ENCODE measurements at places on chromosomes 12 and 14. TPM values are rescaled to one million over a fixed set of nuclear protein-coding genes. Genes with fewer than 3 reads are reported as not detected.

PRH2 gene
- 0.29 TPM for polyA plus RNA-seq

MON2 gene
- 59.9 TPM for polyA plus RNA-seq

DNA sequence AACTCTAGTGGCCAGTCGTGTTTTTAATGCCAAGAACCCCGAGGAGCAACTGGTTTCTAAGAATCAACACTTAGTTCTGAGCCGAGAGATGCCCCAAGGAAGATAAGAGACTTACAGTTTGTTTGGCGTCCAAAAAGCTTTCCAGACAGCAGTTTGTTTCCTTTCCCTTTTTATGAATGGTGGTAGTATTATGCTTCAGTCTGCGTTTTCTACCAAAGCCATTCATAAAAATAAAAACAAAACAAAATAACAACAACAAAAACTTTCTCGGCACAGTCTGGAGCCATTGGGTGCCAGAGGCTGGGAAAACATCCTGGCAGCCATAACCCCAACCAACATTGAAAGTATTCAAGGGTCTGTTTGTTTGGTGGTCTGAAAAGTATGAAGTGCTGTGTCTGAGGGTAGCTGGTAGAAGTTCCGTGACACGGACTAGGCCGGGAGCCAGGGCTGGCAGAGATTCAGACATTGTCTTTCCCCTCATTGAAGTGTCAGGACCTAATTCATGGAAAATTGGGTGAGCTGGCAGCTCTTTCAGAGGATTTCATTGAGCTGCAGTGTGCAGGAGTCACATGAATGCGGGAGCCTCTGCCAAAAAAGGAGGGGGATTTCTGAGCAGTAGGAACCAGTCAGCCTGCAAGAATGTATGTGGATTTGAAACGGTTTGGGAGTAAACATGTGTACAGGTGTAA lies 124.2 kb downstream of the HMGA2 start:
- no peak for DNase-seq

DNA sequence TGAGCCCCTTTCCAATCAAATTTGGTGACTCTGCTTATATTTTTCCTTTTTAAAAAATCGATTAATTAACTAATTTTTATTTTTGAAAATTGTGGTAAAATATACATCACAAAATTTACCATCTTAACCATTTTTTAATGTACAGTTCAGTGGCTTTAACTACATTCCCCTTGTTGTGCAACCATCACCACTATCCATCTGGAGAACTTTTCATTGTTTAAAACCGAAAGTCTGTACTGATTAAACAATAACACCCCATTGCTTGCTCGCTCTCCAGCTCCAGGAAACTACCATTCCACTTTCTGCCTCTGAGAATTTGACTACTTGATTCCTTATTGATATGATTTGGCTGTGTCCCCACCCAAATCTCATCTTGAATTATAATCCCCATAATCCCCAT lies 283.4 kb downstream of the C12orf75 start:
- DNase-seq, result no peak

DNA sequence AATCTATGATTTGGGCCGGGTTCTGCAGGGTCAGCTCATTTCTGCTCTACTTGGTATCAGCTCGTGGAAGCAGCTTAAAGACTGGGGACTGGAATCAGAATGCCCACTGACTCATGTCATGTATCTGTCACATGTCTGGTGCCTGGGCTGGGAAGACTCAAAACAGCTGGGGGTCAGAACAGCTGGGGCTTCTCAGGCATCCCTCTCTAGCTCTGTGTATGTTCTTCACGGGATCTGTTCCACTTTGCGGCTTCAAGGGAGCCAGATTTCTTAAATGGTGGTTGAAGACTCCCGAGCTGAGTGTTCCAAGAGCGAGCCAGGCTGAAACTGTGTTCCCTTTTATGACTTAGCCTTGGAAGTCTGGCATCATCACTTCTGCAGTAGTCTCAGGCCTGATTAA lies 11.9 kb downstream of the AEBP2 start:
- DNase-seq, result no peak

GRCh38 chr12:59119676-59120075 lies 199.4 kb upstream of the LRIG3 start:
- DNase-seq, result no peak

GRCh38 chr12:15538881-15539280 lies 216.6 kb downstream of the PTPRO start:
- DNase-seq, result no peak

DNA sequence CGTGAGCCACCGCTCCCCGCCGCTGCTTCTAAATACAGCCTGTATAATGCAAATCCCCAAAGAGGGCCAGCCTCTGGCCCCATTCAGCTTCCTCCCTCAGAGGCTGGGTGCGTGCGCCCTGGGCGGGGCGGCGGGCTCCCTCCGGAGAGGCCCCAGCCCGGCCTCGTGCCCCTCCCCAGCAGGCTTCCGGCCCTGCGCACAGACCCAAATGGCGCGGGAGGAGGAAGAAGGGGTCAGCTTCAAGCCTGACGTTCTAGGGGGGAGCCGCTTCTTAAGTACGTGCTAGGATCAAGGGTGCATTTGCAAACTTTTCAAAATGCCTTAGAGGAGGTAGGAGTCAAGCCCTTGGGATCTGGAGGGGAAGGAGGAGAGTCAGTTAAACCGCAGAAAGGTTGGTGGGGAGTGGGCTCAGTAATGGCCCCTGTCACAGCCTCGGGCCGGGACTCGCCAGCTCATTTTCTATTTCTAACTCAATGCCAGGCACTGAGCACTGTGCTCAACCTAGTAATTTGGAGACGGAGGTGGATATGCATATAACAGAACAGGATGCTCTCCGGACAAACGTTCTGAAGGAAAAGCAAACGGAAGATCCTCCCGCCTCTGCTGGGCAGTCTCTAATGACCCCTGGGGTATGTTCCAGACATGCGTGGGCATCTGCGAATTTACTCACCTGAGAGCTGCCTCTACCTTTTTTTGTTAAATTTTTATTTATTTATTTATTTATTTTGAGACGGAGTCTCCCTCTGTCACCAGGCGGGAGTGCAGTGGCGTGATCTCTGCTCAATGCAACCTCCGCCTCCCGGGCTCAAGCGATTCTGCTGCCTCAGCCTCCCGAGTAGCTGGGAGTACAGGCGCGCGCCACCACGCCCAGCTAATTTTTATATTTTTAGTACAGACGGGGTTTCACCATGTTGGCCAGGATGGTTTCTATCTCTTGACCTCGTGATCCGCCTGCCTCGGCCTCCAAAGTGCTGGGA lies 32.3 kb downstream of the NINJ2 start:
- DNase-seq, result no peak

DNA sequence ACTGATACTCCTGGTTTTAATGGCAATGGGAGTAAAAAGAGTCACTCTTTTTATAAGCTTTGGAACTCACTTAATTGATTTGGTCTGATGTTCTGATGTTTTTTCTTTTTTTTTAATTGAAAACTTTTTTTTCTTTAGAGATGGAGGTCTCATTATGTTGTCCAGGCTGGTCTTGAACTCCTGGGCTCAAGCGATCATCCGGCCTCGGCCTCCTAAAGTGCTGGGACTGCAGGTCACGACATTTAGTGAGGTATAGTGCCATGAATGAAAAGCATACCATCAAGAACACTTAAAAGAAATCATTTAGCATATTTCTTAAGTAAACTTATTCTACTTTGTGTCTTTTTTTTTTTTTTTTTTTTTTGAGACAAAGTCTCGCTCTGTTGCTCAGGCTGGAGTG lies 12.7 kb upstream of the EID3 start:
- DNase-seq, result no peak

RIC8B gene
- polyA plus RNA-seq, result 29.3 TPM

DNA sequence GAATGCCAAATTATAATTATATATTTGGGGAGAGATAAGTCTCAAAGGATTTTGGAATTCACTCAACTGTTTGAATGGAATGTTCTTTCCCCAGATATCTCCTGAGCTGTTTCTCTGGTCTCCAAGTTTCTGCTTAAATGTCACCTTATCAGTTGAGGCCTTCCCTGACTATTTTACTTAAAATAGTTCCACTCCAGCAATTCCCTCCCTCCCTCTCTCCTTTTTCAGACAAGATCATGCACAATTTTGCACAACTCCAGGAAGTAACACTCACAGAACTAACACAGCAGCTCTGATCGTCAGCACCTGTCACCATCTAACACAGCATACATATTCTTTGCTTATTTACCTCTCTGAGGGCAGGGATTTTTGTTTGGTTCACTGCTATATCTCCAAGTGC lies 12.5 kb downstream of the BTG1 start:
- DNase-seq, result no peak

GRCh38 chr12:40192704-40193255 lies 32.0 kb upstream of the LRRK2 start:
- no peak for DNase-seq

GRCh38 chr12:1857821-1858220 lies 37.5 kb downstream of the LRTM2 start:
- DNase-seq, result no peak
